Stimulated activated CD4-positive, alpha-beta T cell treated with anti-CD3 and anti-CD28 coated beads, TNF-alpha, amount 100 ng/mL, for 24 hours (primary cell): ENCODE measurements at places on chromosomes 3 and 15.

GRCh38 chr3:60246361-60246760 is 1004.9 kb downstream of the FHIT start:
- no peak for DNase-seq

DNA sequence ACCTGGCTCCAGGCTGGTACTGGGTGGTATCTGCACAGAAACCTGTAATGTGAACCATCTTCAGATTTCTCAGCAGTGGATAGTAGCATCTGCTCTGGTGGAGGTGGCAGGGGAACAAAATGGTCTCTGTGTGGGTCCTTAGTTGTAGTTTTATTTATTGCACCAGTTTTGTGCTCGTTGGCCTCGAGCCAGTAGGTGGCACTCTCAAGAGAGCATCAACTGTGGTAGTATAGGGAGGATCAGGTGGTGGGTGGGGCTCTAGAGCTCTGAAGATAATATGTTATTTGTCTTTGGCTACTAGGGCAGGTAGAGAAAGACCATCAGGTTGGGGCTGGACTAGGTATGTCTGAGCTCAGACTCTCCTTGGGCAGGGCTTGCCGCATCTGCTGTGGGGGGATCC is 254.0 kb upstream of the GPR149 start:
- no peak for DNase-seq

GRCh38 chr3:114405202-114405990 is 111.6 kb downstream of the TIGIT start:
- no peak for DNase-seq

GRCh38 chr3:30617653-30618052 is 11.3 kb downstream of the TGFBR2 start:
- no peak for DNase-seq

GRCh38 chr3:25040748-25041147 is 387.3 kb upstream of the RARB start:
- no peak for DNase-seq

- peak; percentile 9 for DNase-seq
Observed at GRCh38 chr3:12891985-12892839, 50.8 kb upstream of the RPL32 start.

- no peak for DNase-seq
Observed at GRCh38 chr3:143040261-143040879, 39.0 kb downstream of the U2SURP start.

- DNase-seq, result no peak
Observed at GRCh38 chr3:54987719-54988118, 59.9 kb upstream of the LRTM1 start.

GRCh38 chr3:39088456-39088855 is 19.0 kb downstream of the GORASP1 start:
- DNase-seq, result no peak

GRCh38 chr3:50550079-50550736 is 17.3 kb downstream of the C3orf18 start:
- DNase-seq, result no peak

- no peak for DNase-seq
Observed at GRCh38 chr3:120163026-120163425, 68.8 kb upstream of the GSK3B start.

DNA sequence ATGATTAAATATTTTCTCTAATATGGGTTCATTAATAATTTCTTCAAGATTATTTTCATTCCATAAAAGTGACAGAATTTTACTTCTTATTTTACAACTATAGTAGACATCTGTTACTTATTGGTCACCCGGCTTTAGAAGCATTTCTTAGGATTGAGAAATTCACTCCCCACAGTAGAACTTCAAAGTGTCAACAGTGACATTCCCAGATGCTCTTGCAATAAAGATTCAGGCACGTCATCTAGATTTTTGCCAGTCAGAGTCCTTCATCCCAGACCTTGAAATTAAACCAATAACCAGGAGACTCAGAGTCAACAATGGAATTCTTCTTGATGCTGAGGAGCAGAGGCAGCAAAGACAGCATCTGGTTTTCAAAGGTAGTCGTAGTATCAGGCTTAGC is 190.8 kb downstream of the VGLL3 start:
- no peak for DNase-seq

- DNase-seq, result peak; percentile 29
Observed at GRCh38 chr15:48861813-48862431, 16.0 kb upstream of the EID1 start.

- DNase-seq, result no peak
Observed at GRCh38 chr15:88178631-88179030, 77.9 kb downstream of the NTRK3 start.

- no peak for DNase-seq
Observed at GRCh38 chr15:94670438-94671034, 439.2 kb downstream of the MCTP2 start.

- no peak for DNase-seq
Observed at GRCh38 chr3:57309769-57310360, 17.4 kb upstream of the ASB14 start.

GRCh38 chr15:61200626-61201025 is 28.5 kb downstream of the RORA start:
- no peak for DNase-seq

- DNase-seq, result peak; percentile 57
Observed at GRCh38 chr3:37993820-37994638, 3.4 kb downstream of the VILL start.

DNA sequence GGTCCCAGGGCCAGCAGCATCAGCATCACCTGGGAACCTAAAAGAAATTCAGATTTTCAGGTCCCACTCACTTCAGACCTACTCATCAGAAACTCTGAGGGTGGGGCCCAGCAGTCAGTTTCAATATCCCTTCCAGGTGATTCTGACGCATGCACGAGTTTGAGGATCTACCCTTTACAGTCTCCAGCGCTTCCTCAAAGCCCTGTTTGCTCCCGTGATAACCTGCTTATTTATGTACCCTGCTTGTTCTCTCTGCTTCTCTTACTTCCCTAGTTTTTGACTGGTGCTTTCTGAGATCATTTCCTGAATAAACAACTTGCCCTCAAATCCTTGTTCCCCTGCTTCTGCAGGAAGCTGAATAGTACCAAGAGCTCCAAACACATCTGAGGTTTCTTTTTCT is 245.3 kb downstream of the ZNF621 start:
- no peak for DNase-seq

DNA sequence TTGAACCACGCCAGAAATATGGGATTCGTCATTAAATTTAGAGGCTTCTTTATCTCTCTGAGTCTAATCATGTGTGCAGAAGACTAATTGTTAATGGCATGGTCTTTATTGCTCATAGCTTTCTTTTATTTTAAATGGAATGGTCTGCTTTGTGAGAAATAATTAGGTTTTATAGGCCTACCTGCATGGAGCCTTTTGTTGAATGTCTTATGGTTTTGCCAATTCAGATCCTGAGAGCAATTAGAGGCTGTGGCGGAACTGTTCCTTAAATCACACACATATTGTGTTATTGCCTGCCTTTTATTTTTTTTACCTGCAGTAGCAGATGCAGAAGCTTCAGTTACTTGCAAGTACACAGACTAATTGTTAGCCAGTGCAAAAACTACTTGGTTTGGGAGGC is 306.2 kb downstream of the NLGN1 start:
- no peak for DNase-seq
